ENCODE measurements at places on chromosomes 12 and 14.
A peak's percentile ranks its signal among the peaks of the same experiment; 100 is the strongest.

GRCh38 chr14:61837336-61838229 is 75.4 kb downstream of the SNAPC1 start:
- no peak for DNase-seq

DNA sequence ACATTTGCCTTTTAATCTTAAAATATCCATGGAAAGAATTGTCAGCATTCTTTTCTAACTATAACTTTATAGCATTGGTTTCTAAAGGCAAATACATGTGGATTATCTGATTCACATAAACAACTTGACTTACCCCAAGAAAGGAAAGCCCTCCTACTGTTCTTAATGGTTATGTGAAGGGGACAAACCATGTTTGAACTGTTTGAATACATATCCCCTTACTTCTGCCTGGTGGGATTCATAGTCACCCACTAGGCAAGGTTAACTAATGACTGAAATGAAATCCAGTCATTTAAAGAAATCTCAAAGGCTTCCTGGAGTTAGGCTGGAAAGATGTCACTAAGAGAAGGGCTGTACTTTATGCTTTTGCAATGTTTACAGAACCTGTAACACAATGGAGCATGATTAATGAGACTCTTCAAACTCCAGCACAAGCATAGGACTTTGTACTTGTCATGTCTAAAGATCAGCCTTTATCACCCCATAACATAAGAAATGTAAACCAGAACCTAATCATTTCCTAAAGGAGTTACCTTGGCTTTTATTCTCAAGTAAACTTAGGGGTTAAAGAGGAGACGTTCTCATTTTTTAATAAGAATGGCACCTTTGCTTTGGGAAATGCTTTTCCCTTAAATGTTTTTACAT is 10.2 kb upstream of the FLRT2 start:
- no peak for DNase-seq

- no peak for DNase-seq
Observed at GRCh38 chr12:58359084-58359483, 417.7 kb downstream of the ATP23 start.

DNA sequence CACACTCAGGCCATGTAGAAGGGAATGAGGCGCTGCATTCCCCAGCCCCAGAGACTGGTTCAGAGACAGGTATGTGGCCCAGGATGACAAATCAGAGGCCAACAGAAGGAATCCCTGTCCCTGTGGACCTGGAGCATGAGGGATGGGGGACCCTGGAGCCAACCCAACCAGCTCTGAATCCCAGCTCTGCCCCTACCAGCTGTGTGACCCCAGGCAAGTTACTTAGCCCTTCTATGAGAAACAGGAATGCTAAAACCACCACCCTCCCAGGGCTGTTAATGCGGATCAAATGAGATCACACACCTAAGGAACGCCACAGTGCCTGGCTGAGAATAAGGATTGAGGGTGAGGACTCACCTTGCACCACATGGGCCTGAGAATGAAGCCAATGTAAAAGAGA is 15.6 kb downstream of the ITPK1 start:
- no peak for DNase-seq

DNA sequence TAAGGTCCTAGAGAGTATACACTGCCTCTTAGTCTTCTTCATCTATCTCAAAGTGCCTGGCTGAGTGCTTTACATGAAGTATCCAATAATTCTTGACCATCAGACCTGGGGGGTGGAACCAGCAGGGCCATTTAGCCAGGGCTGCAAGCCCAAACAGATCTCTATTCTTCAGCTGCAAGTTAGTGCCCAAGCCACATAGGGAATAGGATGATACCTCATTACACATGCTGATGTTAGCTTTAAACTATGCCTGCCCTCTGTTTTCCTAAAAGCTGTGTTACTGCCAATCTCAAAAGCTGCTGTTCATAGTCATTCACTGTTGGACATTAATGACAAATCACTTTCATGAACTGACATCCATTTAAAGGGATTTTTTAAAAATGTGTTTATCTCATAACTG is 16.7 kb upstream of the IFNG start:
- DNase-seq = no peak

DNA sequence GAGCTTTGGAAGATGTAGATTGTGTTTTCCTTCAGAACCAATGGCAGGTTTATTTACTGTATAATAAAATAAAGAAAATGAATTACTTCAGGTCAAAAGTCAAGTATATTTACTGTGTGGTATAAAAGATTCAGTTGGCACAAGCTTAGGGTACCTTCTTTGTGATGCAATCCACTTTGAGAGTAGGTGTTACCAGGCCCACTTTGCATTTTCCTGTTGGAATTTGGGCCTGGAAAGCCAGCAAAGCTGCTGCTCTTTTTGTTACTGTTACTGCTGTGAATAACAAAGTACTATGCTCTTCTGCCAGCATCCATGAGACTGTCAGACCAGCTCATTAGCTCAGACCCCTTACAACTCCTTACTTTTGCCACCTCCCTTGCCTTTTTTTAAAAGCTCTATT is 649.0 kb upstream of the SEL1L start:
- no peak for DNase-seq

DNA sequence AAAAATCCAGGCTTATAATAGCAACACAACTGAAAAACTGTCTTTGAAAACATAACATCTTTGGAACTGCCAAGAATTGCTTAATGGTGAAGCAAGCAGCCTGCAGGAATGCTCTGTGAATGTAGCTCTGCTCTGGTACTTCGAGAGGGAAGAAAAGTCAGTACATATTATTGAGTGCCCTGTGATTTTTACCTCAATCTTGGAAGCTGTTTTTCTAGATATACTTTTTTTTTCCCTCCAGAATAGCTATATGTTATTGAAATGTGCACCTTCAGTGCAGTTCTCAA is 508.1 kb downstream of the PCNX1 start:
- DNase-seq = peak; percentile 59

DNA sequence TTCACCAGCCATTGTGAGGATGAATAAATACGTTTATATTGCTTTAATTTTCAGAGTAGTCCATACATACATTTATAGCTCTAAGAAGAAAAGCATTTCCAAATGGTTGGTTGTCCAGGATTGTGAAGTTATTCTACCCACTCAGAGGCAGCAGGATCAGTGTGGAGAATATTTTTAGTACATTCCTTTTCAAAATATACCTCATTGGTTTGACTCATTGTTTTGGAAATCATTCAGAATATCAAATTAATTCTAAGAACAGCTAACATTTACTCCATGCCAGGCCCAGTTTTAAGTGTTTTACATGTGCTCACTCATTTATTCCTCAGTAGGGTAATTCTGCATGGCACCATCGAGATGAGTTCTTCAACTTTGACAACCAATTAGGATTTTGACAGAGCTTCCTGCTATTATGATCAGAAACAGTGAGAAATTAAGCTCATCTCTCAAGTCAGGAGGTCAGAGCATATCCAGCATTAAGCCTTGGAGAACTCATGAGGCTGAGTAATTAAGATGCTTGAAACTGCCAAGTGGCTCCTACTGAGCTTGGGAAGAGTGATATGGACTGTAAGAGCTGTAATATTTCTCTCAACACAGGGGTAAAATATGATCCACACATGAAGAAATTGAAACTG is 153.3 kb upstream of the CLEC14A start:
- no peak for DNase-seq

DNA sequence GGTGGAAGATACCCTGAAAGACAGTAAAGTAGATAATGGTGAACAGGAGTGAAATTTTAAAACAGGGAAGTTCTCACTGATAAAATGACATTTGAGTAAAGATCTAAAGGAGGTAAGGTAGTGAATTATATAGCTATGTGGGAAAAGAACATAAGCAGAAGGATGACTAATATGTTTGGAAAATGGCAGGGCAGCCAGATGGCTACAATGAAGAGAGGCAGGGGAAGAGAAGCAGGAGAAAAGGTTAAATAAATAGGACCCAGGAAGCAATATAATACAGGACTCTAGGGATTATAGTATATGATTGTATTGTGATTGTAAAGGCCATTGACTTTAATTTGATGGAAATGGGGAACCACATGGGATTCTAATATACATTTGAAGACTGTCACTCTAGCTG is 33.0 kb downstream of the SCFD1 start:
- no peak for DNase-seq

- DNase-seq = no peak
Observed at GRCh38 chr12:104050436-104050835, 449 bp upstream of the GLT8D2 start.

- no peak for DNase-seq
Observed at GRCh38 chr12:19884021-19884492, 444.8 kb downstream of the AEBP2 start.

GRCh38 chr12:24742378-24742777 is 206.5 kb downstream of the BCAT1 start:
- no peak for DNase-seq

DNA sequence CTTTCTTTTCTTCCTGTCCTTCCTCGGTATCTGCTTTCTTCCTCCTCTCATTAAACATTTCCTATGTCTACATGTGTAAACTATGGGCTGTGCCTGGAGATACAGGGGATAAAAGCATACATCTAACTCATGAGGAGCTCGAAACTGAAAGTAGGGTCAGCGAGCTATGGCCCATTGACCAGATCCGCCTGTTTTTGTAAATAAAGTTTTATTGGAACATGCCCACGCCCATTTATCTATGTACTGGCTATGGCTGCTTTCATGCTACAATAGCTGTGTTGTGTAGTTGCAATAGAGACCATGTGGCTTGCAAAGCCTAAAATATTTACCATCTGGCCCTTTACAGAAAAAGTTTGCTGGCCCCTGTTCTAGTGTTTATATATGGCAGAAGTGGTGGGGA is 500.8 kb upstream of the GARIN6 start:
- no peak for DNase-seq

- DNase-seq = no peak
Observed at GRCh38 chr14:62066304-62066703, 304.1 kb downstream of the SNAPC1 start.

GRCh38 chr12:104357421-104357952 is 53.9 kb downstream of the EID3 start:
- DNase-seq = no peak

DNA sequence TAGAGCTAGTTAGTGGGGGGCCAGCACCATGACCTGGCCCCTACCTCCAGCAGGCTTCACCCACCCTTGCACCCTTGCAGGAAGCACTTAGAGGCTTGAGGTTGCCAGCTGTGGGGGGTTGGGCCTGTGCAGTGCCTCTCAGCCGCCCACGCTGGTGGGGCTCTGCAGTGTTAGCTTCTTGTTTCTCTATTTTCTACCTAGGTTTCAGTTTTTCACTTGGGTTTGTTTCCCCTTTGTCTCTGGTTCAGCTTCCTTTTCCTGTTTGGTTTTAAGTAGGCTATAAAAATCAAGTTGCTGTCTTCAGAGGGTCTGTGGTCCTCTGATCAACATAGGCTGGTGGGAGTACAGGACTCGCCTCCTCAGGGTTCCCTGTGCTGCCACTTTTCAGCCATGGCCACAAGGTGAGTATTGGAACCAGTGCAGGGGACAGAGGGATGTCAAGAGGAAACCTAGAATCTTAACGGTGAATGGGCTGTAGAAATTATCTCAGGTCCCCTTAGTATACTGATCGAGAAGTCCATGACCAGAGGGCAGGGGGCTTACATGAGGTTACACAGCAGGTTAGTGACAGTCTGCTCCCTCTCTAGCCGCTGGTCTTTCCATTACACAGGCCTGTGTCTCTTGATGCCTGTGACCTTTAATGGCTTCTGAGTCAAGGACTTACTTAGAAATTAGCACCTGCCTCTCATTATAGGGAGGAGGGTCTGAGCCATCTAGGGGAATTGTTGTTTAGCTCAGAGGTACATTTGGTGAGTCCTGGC is at the start of gene EVL:
Gene EVL (plus strand): TSS at position 312 of the 761 bp plus-strand sequence. CDS start 79 bp downstream, at position 391.
- DNase-seq = no peak

DNA sequence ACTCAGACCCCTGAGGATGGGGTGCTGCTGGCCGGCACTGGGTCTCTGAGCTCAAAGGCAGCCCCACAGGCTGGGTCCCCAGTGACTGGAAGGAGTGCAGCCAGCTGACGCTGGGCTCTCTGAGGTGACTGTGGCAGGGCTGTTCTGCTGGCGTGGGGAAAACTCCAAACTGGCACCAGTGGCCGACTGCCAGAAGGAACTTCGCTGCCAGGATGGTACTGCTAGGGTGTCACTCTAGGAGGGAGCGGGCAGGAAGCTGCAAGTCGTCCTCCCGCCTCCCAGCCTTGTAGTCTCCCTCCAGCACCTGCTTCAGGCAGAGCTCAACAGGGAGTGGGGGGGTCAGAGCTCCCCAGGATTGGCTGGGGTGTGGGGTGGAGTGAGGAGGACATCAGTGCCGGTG is 41.3 kb downstream of the CDC42BPB start:
- DNase-seq = no peak

DNA sequence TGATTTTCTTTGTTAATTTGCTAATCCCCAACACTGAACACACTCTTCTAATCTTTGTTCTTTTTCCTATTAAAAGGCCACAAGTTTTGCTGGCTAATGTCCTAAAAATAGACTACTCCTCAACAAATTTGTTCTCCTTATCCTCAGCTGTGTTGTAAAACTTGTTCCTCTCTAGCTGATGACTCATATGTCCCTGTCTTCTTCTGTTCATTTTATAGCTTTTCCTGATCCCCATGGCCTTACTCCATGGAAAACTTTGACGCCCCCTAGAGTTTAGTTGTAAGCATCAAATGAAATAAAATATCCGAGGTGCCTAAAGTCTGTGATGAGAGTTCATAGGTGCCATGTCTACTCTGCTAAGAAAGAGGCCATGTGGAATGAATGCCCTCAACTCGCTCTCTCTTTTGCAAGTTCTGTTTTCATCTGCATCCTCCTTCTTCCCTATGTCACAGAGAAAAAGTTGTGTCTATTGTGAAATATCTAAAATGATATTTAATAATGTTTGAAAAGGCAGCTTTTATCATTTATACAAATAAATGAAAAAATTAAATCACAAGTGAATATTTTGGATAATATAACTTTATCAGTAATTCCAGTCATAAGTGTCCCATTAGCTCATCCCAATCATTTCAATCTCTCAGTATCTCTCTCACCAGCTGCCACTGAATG is 237.9 kb downstream of the IPO8 start:
- peak; percentile 51 for DNase-seq

- no peak for DNase-seq
Observed at GRCh38 chr12:87365423-87365822, 663.8 kb downstream of the C12orf50 start.

GRCh38 chr12:121796855-121797751 is 3.6 kb upstream of the RHOF start:
- no peak for DNase-seq

- DNase-seq = no peak
Observed at GRCh38 chr14:49907186-49907585, 14.3 kb downstream of the ARF6 start.

GRCh38 chr14:93939304-93940229 is 12.4 kb downstream of the FAM181A start:
- DNase-seq = no peak

- DNase-seq = no peak
Observed at GRCh38 chr12:42677461-42677860, 87.9 kb upstream of the PRICKLE1 start.

All from AG04449 (cell line).